EH (cell line): ENCODE measurements at places on chromosomes 13 and 19.

DNA sequence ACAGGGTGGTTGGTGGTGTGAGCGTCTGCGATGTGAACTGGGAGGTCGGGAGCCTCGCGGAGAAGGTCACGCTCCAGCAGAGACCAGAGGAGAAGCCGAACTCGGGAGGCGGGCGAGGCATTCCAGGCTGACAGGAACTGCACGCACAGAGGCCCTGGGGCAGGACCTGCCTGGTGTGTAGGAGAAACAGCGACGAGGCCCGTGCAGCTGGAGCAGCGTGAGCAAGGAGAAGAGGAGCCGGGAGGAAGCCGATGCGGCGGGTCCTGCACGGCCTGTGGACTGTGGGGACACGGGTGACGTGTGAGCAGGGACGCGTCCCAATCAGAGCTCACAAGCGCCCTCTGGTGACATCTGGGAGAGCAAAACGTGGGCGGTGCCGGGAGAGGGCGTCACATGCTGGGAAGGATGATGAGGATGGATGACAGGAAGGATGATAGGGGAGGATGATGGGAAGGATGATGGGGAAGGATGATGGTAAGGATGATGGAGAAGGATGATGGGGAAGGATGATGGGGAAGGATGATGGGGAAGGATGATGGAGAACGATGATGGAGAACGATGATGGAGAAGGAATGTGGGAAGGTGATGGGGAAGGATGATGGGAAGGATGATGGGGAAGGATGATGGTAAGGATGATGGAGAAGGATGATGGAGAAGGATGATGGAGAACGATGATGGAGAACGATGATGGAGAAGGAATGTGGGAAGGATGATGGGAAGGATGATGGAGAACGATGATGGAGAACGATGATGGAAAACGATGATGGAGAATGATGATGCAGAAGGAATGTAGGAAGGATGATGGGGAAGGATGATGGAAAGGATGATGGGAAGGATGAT, 16.1 kb upstream of the MADCAM1 start:
- peak; percentile 39 for DNase-seq

DNA sequence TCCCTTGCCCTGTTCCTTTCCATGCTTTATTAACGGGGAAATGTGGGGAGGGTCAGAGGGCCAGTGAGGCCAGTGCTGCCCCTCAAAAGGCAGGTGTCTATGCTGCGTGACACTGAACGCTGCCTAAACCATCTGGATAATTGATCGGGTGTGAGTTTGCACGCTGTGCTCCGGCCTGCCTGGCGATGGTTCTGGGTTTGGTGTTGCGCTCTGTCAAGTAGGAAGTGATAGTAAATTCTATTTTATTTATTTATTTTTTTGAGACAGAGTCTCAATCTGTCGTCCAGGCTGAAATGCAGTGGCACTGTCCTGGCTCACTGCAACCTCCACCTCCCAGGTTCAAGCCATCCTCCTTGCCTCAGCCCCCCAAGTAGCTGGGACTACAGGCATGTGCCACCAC, 86.5 kb downstream of the ATP11A start:
- DNase-seq, result no peak

- peak; percentile 29 for DNase-seq
Measured at GRCh38 chr13:36192166-36192565, 22.2 kb downstream of the SOHLH2 start.

- DNase-seq, result no peak
Measured at GRCh38 chr13:112653071-112653470, 36.8 kb upstream of the ATP11A start.

DNA sequence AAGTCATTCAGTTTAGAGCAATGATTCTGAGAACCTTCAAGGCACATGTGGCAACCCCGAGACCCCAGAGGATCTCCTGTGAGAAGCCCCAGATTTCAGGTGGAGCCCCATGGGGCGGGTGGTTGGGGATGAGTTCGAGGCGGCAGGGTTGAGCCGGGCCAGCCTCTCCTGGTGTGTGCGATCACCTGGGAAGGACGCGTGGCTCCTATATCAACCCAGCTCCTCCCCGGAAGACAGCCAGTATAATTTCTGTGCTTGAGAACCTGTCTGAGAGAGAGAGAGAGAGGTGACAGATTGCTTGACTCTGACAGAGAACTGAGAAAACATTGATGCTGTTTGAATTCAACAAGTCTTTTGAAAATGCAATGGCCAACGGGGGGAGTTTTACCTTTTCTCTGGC, 89.0 kb downstream of the TEX29 start:
- no peak for DNase-seq

DNA sequence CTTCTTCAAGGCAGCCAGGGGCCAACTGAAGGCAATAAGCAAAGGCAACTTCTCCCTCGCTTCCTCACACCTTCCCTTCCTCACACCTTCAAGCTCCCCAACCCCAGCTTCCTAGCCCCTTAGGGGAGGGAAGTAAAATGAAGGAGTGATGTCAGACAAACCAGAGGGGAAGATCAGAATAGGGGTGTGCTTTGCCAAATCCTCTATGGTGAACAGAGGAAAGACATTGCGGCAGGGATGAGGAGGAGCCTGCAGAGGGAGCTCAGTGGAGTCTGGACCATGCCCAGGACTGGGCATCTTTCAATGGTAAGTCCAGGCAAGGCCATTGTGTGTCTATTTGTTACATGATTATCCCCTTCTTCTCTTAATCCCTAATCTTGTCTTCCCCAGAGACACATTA, 164.0 kb downstream of the TSHZ3 start:
- DNase-seq, result peak; percentile 11

DNA sequence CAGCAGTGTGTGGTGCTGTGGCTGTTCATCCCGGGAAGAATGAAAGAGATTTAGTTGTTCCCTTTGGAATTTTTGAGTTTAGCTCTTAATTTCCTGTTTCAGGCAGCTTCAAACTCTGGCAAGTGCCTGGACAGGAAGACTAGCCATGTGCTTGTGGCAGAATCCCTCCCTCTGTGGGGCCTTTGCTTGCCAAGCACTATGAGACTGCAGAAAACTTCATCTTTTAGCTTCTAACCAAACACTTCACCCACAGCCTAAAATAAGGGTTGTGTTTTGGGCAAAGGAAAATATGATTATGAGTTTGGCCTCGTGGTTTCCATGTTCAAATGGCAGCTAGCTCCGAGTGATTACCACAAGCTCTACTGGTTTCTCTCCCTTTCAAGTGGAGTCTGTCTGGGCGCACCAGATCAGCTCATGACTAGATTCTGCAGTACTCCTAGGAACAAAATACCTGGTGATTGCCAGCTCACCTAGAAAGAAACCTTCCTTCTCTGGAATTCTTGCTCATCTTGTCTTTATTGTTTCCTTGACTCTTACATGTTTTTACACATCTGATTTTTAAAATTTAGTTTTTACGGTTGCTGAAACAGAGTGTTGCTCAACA, 707.5 kb downstream of the SLITRK6 start:
- DNase-seq, result peak; percentile 1

GRCh38 chr13:48710160-48710559, 56.4 kb downstream of the CYSLTR2 start:
- no peak for DNase-seq

DNA sequence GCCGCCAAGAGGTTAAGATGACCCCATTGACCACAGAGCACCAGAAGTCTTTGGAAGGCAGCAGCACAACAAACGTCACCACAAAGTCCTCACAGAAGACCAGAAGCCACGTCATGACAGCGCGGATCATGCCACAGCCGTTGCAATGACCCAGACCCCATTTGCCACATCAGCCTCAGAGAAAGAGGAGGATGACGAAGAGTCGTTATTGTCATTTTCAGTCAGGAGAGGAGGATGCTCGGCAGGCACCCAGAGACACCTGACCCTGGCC, 29.6 kb upstream of the CD33 start:
- DNase-seq, result no peak

DNA sequence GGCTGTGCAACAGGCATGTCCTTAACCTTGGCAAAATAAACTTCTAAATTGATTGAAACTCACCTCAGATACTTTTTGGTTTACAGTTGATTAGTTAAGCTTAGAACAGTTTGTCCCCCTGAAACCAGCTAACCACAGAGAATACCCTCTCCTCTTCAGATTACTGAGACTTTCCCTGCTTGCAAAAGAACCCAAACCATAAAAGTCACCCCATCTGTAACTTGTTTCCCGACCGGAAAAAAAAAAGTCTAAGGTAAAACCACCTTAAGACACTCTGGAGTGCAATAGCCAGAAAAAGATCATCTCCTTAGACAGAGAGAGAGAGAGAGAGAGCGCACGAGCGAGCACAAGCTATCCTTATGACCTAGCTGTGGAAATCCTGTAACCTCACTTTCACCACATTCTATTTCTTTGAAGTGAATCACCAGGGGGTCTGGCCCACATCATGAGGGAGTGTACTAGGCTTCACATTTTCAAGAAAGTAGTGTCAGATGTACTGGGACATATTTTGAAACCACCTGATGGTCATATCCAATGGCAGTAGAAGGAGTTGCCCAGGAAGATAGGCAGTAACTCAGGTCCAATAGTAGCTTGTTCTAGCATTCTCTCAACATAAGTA, 11.1 kb upstream of the GTF2F2 start:
- DNase-seq, result no peak

- DNase-seq, result no peak
Measured at GRCh38 chr13:68019901-68020300, 789.8 kb upstream of the PCDH9 start.

DNA sequence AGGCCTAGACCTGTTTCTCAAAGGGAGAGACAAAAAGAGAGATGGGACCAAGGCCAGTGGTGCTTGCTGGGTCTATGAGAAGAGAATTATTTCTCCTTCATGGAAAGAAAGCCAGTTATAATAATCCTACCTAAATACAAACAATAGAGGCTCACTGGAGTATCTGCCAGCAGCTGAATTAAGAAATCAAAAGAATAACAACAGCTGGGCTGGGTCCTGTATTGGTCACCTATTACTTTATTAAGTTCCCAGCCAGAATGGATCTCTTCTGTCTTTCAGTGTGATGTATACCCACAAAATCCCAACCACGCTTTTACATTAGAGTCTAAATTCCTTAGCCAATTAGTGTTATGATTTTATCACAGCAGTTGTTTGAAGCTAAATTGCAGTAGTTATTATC, 297.8 kb upstream of the DACH1 start:
- DNase-seq, result no peak

- peak; percentile 15 for DNase-seq
Measured at GRCh38 chr13:46146898-46147297, 35.1 kb downstream of the LCP1 start.

DNA sequence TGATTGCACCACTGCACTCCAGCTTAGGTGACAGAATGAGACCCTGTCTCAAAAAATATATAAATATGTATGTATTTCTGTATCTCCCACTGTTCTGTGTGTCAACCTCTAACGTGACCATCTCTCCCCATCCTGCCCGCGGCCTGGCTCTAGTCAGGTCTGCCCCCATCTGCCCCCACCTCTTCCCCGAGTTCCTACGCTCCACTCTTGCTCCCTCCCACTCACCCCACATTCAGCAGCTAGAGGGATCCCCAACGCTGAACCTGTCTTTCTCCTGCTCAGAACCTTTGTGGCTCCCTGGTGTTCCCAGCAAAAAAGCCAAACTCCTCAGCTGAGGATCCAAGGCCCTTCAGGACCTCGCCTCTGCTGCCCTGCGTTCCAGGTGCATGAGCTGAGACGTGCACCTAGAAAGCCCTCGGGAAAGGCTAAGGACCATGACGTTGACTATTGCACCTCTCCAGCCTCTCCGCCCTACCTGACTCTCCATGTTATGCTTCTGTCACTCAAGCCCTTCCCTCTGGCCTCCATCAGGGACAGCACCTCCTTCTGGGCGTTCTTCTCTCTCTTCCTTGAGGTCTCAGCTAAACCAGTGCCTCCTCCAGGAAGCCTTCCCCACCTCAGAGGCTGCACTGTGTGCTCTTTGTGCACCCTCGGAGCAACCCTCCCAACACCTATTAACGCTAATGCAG, 18.1 kb downstream of the AKT2 start:
- DNase-seq, result no peak

- DNase-seq, result no peak
Measured at GRCh38 chr13:74920920-74921319, 561.0 kb downstream of the TBC1D4 start.
